Bronchial smooth muscle cell (primary cell): ENCODE measurements at places on chromosomes 4 and X. TPM values are rescaled to one million over a fixed set of nuclear protein-coding genes. Genes with fewer than 3 reads are reported as not detected.

CT45A5 gene
- not detected in 2 replicates for total RNA-seq

GIMD1 gene
- total RNA-seq, result not detected in 2 replicates

PLS3 gene
- 141 and 182 TPM in 2 replicates for total RNA-seq

CYBB gene
- not detected in 2 replicates for total RNA-seq

GALNTL6 gene
- under 0.01 TPM in 1 of 2 replicates, not detected in the other for total RNA-seq
